ENCODE measurements at places on chromosomes 2 and 18.

DNA sequence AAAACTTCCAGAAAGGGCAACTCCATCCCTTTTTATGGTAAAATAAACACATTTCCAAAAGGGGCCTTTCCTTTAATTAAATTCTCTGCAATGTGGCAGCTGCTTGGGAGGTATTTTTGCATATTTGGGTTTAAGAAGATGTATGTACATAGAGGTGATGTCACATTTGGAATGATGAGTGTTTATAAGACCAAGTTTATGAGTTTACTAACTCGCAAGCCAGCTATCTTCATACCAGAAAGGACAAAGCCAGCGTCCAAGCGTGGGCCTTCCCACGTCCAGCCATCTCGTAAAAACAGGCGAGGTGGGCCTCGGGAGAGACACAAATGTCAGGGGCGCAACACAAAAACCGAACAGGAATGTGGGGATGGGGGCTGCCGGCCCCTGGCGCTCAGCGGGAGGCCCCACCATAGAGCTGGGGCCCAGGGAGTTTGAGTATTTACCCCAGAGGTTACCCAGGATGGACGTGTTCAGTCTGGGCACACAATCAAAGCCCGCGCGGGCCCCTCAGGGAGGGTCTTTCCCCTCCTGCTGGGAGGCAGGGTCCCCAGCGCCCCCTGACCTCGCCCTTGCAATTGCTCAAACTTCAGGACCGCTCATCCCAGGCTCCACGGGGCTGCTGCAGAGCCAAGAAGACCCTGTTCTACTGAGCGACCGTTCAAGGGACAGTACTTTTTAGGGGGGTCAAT, 137.3 kb downstream of the TWIST2 start:
- no peak for DNase-seq

DNA sequence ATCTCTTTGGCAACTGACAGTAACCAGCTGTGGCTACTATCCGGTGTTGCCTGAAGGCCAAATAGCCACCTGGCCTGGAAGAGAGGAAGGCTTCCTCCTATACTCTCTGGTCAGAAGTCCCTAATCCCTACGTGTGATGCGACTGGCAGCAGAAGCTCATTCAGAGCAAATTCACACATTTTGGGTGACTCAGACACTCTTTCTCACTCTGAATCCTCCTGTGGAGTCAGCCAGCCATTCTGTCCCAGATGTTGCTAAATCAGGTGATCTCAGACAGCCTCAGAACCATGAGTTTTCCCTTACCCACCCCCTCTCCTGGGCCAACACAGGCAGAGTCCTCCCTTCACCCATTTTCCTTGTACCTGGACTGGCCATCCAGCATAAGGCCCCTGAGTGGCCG, 34.7 kb downstream of the CFAP53 start:
- DNase-seq: no peak

DNA sequence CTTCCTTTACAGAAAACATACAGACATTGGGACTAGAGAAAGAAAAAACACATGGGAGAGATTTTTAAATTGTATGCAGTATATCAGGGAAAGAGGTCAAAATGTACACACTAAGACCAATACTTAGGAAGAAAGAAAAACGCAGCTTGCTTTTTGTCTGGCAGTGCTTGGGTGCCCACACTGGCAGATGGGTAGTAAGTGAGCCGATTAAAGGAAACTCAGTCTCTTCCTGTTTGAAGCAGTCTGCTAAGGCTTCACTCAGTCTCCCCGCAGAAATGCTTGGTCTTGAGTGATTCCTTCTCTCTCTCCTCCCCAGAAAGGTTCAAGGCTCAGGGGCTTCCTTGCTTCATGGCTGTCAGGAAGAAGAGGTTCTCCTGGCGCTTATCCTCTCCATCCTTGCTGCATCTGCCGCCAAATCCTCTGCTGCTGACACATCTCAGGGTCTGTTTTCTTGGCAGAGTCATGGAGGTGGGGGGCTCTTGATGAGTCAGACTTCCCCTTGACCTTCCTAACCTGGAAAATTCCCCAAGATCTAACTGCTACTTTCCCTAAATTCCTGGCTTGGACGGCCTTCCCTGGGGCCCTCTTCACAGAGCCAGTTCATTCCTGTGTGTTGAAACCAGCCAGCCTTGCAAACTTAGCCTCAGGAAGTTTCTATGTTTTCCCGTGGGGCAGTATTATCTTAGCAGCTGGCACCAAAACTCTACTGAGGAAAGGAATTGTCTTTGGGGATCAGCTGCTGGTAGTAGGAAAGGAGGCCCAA, 10.5 kb upstream of the TMSB10 start:
- DNase-seq: no peak

- no peak for DNase-seq
These were observed 220.1 kb downstream of the HAUS1 start for GRCh38 chr18:46324087-46324955.

DNA sequence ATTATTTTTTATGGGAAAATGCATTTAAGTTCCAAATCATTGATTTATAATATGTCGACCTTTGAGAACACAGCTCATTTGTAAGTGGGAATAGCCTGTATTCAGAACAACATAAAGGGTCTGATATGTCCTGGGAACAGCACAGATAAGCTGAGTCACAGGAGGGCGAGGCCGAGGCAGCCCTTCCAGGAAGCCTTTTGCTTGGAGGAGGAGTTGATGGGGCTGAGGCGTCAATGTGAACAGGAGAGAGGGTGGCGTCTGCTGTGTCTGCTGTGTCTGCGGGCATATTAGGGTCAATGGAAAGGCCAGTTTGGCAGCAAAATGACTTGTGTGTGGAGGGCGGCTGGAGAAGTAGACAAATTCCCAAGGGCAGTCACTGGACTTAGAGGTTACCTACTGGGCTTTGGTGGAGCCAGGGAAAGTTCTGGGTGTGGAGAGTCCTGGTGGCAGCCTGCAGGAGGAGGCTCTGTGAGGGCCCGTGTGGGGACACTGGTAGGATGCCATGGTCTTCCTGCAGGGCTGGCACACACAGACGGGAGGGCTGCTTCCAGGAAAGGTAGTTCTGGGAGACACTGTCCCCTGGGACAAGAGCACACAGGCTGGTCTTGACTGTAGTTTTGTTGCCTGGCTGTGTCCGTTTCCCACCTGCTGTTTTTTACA, 128.1 kb downstream of the GLI2 start:
- no peak for DNase-seq

- DNase-seq: no peak
These were observed 159.4 kb downstream of the COPS8 start for GRCh38 chr2:237244976-237245646.

DNA sequence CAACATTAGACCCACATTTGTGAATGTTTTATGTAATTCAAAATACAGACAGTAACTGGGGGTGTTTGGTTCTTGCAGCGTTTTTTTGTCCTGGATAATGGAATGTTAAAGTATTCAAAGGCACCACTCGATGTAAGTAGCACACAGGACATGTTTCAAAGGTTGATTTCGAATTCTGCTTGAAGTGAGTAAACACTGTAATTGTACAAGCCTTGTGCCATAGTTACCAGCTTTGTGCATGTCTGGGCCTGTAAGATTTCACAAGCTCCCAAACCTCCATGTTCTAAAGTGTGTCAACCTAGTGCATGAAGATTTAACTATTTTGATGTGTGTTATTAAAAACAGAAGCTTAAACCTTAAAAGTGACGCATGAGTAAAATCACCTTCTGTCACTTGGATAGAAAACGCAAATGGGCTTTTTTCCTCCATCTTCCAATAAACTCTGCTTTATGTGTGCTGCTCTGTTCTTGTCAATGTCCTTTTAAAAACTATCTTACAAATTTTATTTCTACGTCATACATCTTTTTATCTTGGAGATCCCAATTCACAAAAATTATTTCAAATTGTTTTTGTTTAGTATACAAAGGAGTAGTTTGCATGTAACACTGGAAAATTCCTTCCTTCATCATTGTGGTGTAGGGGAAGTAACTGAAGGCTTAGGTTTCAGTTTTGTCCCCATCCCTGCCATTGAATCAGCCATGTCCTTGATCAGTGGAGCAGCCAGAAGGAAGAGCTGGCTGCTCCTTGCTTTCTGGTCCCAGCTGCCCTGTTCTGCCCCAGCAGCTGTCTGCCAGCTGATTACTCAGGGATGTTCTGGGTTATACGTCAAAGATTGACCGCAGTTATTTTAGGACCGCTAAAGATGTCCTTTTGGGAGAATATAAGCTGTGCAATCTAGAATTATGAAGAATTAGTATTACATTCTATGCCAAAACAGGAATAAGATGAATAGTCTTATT, 119.2 kb downstream of the PRKRA start:
- no peak for DNase-seq

DNA sequence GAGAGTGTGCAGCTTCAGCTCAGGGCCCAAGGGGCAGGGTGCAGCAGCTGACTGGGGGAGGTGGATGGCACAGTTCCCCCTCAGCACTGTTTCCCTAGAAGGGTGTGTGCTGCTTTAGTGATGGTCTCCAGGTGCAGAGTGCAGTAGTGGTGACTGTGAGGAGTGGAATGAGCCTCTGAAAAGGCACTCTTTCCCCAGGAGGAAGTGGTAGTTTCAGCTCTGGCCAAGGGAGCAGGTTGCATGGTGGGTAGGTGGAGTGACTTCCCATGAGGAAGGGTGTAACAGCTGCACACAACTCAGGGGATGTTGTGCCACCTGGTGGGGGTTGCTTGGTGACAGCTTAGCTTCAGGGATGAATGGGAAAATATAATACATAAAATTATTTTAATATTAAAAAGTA, 251.5 kb upstream of the NXPH2 start:
- no peak for DNase-seq

DNA sequence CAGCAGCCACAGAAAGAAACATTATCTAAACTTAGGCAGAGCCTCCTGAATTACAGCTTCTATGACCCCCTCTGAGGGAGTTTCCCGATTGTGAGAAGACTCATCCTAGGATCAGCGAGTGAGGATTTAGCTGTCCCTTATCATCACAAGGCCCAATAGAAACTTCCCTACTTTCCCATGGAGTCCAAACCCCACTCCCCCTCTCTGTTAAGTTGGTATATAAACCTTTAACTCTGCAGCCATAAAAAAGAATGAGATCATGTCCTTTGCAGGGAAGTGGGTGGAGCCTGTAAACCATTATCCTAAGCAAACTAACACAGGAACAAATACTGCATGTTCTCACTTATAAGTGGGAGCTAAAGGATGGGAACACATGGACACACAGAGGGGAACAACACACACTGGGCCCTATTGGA, 78.8 kb downstream of the MYL12B start:
- DNase-seq: no peak

DNA sequence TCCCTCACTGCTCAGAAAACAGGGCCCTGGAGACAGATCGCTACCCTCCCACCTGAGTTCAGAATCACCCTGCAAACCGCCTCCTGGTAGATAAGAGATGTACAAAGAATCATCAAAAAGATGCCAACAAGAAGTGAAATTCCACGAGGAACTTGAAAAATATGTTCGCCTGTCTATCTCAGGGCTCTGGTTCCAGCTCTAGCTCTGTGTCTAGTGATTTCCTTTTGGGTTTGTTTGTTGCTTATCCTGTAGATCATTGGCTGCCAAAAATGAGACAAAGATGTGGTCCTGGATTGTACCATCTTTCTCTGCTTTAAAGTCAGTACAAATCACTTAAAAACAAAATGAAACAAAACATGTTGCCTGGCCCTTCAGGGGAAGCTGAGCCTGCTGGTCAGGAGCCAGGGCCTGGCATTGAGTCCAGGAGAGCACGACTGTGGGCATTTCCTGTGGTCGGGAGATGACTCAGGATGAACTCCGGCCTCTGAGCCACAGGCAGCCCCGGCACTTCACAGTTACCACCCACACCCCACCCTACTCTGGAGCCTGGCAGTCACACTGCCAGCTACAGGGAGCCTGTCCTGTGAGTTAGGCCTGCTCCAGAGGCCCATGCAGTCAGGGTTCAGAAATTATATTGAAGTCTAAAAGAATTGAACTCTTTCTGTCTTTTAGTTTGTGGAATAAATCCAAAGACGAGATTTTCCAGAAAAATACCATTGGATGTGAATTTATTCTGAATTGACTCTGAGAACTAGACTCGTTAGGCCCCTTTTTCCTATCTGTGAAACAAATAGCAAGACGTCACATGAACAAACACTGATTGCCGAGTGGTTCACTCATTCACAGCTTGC, 8.0 kb upstream of the ITGB6 start:
- no peak for DNase-seq

DNA sequence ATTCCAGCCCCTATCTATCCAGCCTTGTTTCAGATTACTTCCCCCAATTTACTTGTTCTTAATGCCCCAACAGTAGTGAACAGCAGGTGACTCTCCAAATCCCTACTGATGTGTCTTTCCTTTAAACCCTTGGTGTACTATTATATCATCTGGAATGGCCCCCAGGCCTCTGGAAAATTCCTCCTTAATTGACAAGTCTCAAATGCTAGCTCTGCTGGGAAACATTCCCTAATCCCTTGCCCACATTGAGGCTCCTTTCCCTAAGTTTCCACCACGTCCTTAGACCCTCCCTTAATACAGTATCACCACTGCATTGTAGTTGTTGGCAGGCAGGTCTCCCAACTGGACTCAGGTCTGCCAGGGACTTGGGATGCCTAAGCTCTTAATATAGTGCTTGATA, 41.0 kb downstream of the MYO3B start:
- DNase-seq: no peak

GRCh38 chr2:168165397-168165796, 82.0 kb downstream of the STK39 start:
- no peak for DNase-seq

- DNase-seq: no peak
These were observed 20.5 kb downstream of the FHL2 start for GRCh38 chr2:105378276-105378840.

- no peak for DNase-seq
These were observed 140.9 kb downstream of the TCF4 start for GRCh38 chr18:55446996-55447671.

- no peak for DNase-seq
These were observed 595 bp upstream of the HDHD2 start for GRCh38 chr18:47150824-47151366.

GRCh38 chr2:112138159-112139032, at the start of gene FBLN7:
FBLN7 (plus strand) TSS chr2:112138385; CDS start chr2:112138656, 271 bp downstream.
- DNase-seq: no peak

- DNase-seq: no peak
These were observed 12.6 kb downstream of the ITPRID2 start for GRCh38 chr2:181904022-181904632.
